ENCODE measurements at places on chromosomes 12 and 14.

GRCh38 chr14:87149583-87150354 is 843.2 kb downstream of the GALC start:
- no peak for DNase-seq

DNA sequence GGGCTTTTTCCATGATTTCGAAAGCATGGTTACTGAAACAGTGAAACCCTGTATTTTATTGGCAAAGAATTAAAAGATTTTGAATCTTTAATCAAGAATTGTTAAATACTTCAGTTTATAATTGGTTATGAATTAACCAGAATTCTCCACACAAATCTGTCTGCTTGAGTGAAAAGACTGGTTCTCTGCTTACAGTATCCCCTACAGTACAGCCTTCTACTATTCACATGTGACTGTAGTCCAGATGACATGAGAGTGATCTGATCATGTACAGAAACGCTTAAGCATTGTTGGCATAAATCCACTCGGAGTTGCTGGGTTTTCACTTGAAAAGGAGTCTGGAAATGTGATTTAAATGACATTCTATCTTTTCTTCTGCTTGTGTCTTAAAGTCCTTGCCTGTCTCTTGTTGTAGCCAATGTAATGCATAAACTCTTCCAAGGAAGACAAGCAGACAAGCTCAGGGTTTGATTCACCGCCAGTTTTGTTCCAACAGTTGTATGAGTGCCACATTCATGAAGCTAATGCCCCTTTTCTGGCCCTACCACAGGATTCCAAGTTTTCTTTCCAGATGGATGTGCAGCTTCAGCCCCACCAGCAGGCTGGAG is 222.0 kb upstream of the LRIG3 start:
- DNase-seq = no peak

GRCh38 chr14:80536456-80536855 is 325.2 kb upstream of the DIO2 start:
- no peak for DNase-seq

DNA sequence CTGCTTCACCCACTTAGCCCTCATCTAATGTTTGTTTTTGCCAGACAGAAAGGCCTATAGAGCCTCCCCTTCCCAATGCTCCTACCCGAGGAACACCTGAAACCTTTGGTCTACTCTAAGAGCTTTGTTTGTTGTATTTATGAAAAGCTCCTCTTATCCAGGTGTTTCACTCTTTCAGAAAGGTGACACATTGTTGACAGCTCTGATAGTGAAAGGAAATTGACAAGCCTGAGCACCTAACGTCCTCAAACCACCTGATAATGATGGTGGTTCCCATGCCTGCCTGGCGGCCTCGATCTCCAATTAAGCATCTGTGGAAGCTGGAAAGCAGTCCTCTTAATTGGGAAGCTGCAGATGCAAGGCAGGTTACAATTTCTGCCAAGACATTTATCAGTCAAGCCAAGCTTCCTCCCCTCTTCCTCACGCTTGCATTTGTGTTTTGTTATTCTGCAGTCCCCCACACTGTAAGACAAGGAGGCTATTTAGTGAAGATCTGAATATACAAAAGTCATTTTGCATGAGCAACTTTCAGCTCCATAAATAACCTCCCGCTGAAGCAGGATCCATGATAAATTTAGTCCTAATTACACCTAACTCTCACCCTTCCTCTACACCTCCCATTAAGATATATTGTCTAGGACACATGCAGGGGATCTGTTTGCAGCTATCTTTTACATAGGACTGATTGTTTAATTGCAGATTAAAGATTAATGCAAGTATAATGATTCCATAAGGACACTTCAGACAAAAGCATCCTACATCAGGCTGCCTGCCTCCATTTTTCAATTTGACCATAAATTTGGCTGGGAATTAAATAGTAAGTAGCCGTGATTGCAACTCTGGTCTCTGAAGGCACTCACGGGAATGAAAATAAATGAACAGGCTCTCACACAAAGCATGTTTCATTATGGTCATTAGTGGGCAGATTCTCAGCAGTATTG is 288.6 kb downstream of the PDZRN4 start:
- DNase-seq = no peak

DNA sequence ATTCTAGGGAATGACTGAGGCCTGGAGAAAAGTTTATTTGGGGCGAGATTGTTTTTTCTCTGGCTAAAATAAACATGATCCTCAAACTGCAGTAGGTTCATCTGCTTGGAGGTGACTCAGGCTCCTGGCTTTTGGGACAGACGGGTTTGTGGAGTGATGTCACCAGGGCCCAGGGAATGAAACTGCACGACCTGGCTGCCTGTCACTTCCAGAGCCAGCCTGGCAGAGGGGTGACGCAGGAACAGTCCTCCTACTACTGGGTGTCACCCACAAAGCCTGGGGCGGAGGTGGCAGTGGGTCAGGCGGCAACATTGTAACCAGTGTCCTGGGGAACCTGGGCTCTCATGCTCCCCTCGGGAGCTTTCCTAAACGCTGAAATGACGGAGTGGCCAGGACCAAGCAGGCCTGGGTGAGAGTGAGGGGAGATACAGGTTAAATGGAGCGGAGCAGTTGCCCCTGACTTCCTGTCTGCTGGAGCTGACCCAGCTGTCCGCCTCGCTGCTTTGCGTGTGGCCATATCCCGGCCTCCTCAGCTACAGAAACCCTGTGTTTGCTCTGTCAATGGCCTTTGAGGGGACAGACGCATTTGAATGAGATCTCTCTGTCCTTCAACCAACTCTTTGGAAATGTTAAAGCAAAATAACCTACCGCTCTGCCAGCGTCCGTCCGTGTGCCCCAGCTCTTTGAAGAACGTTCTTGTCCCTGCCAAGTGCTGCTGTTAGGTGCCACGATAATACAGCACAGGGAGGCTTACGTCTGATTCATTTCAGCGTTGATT is 6.5 kb downstream of the HIP1R start:
- no peak for DNase-seq

- DNase-seq = no peak
These were observed 56.1 kb downstream of the FIGNL2 start for GRCh38 chr12:51792417-51792816.

DNA sequence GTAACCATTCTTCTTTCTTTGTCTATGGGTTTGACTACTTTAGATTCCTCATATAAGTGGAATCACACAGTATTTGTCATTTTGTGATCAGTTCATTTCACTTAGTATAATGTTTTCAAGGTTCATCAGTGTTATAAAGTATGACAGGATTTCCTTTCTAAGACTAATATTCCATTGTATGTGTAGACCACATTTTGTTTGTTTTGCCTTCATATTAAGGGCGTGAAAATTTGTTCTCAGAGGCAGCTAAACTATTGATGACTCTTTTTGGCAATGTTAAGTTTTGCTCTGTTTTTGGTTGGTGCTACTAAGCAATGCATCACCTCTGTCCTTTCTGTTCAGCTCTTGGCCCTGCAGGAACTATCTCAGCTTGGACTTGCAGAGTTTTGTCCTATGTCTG is 1.7 kb upstream of the KLRG1 start:
- no peak for DNase-seq

GRCh38 chr12:42854208-42854607 is 264.7 kb upstream of the PRICKLE1 start:
- DNase-seq = no peak

DNA sequence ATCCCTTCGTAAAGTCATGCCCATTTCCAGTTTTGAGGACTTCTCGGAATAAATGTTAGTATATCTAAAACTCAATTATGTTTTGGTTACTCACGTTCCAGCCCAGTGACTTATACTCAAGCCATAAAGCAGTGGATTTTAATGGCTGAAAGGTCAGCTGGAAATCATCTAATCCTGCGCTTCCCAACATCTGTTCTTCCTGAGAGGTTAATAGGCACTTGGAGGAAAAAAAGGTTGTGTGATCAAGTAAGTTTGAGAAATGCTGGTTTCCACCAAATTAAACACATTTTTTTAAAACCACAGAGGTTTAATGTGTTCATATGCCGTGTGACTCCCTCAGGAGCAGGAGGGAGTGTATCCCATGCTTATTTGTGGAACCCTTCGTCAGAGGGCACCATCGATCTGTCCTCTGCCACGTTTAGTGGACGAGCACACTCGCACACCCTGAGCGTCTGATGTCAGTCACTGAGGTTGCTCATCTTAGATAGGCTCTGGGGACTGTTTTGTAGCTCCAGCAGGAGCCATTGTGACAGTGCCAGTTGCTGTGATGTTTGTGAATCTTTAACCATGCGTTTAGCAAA is 41.4 kb downstream of the FBXL14 start:
- no peak for DNase-seq

GRCh38 chr12:116200812-116201211 is 76.7 kb downstream of the MED13L start:
- no peak for DNase-seq

DNA sequence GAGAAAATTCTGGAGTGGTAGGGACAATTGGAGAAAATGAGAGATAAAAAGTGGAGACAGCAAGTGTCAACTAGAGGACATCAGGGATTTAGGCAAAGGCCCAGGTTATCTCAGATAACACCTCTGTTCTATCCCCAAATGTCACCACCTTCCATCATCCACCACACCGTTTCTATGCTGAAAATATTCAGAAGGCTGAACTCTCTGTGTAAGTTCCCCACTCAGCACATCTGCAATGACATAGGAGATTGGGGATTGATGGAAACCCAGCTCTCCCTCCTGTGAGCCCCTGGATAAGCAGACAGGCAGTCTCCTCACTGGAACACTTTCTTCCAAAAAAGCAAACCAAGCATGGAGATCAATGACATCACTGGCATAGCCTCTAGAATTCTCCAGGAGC is 5.6 kb upstream of the OR10P1 start:
- no peak for DNase-seq

- no peak for DNase-seq
These were observed 54.6 kb upstream of the HELB start for GRCh38 chr12:66247741-66248140.

DNA sequence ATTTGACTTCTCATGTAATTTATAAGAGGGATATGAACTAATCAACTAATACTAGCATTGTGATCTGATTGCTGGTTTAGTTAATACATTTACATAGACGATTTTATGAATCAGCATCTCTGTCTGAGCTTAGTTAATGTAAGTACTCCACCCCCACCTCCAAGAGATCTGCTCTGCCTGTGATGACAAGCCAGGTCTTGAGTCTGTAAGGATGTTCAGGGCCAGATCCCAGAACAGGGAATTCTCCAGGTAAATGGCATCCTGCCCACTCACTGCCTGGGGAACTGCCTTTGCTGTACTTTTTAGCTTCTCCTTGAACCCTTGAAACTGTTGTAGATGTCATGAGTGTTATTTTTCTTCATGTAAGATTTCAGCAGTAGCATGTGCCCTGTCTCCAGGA is 289.8 kb downstream of the RGS6 start:
- no peak for DNase-seq

- DNase-seq = no peak
These were observed 765.6 kb upstream of the FOXG1 start for GRCh38 chr14:28001002-28001401.

DNA sequence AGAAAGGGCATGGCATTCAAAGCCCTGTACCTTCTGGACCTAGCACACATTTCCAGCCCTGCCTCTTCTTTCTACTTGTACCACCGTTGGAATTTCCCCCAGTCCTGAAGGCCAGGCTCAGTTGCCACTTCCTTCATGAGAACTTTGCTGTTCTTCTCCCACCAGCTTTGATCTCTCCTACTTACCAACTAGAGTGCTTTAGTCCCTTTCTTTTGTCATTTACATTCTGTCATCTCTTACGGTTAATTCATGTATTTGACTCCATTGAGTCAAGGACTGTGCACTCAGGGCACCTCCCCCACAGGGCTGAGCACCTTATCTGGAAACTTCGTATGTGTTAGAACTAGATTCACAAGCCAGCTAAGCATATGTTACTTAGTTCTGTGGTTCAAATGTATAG is 26.3 kb downstream of the BICDL1 start:
- peak; percentile 70 for DNase-seq

DNA sequence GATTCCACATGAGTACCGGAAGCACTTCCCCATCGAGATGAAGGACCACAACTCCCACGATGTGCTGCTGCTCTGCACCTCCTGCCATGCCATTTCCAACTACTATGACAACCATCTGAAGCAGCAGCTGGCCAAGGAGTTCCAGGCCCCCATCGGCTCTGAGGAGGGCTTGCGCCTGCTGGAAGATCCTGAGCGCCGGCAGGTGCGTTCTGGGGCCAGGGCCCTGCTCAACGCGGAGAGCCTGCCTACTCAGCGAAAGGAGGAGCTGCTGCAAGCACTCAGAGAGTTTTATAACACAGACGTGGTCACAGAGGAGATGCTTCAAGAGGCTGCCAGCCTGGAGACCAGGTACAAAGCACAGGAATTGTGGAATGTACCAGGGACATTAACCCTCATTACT is 22.4 kb upstream of the GALNT16 start:
- no peak for DNase-seq

DNA sequence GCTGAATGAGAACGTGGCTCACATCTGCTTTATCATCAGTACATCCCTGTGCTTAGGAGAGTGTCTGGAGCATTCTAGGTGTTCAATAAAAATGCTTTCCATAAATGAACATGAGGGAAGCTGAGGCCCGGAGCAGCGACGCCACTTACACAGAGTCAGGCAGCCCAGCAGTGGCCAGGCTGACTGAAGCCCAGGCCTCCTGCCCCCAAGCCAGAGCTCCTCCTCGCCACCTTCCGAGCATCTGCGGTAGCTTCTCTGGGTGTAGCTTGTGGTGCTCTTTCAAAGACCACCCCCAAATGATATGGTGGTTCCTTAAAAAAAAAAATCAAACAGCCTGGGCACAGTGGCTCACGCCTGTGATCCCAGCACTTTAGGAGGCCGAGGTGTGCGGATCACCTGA is 88.8 kb downstream of the FBXL14 start:
- DNase-seq = no peak

DNA sequence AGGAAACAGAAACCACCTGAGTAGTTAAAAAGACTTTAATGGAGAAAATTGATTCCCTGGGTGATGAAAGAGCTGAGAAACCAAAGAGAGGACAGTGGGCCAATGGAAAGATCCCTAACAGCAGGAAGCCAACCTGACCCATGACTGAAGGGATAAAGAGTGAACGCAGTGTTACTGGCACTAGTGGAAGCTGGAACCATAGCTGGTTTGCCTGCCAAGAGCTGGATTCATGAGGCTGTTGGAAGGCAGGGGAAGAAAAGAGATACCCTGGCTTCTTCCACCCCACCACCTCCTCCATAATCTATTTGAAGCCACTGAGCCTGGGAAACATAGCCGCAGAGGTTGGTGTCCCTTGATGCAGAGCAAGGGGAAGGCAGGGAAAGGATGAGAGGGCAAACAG is 125.5 kb upstream of the PRKD1 start:
- DNase-seq = no peak

- DNase-seq = no peak
These were observed 779.0 kb upstream of the FLRT2 start for GRCh38 chr14:84750763-84751554.

GRCh38 chr12:68139941-68140340 is 19.6 kb downstream of the IFNG start:
- no peak for DNase-seq

DNA sequence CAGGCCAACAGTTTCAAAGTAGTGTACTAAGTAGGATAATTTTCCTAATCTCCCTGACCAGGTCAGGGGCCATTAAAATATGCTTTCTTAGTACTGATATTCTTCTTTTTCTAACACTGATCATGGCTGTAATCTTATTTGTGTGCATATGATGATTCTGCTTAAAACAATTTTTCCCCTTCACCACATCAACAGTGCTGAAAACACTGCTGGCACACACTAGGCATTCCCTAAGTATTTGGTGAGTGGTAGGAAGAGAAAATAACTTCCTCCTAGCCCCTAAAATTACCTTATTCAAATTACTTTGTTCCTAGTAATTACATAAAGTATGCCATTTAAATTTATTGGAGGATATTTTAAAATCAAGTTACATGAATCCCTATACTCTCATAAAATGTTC is 49.9 kb upstream of the BBS10 start:
- no peak for DNase-seq

GRCh38 chr14:89973234-89973823 is 17.6 kb downstream of the TDP1 start:
- no peak for DNase-seq

- DNase-seq = no peak
These were observed 155.6 kb downstream of the SLC6A15 start for GRCh38 chr12:84756961-84757360.

Data from activated CD8-positive, alpha-beta memory T cell treated with anti-CD3 and anti-CD28 coated beads, Interleukin-2, amount 50 U/mL, for 48 hours (primary cell).